ENCODE measurements at places on chromosomes 16 and 17.

- DNase-seq: no peak
Measured at GRCh38 chr17:57605675-57606105, 139.4 kb downstream of the CCDC182 start.

- peak; percentile 51 for DNase-seq
Measured at GRCh38 chr16:31201582-31202413, 762 bp downstream of the PYCARD start.

DNA sequence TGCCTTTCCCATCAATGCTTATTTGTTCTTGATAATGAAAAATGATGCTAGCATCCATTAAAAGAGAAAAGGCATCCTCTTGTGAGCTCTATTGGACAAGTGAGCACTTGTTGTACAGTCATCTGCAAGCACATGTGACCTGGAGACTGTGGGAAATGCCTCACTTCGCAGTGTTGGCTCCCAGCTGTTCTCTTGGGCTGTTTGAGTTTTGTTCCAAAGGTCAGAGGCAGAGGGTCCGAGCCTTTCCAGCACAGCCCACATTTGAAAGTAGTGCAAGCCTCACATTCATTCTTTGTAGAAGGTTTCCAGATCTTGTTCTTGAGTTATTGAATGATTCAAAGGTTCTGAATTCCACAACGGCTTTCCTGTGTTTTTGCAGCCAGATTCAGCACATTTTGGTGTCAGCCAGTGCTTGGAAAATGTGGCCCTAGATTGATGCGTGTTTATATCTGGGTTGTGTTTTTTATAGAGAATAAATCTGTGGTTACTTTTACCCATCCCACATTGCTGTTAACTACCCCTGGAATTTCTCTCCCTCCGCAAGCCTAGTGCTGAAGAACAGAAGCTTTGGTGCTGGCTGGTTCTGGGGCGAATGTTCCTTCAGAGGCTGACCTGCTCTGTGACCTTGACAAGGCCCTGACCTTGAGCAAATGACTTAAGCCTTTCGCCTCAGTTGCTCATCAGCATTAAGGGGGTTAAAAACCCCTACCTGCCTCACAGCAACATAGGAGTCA, 49.8 kb downstream of the CDH1 start:
- DNase-seq: no peak

- DNase-seq: no peak
Measured at GRCh38 chr17:50314456-50315011, 31.4 kb upstream of the XYLT2 start.

DNA sequence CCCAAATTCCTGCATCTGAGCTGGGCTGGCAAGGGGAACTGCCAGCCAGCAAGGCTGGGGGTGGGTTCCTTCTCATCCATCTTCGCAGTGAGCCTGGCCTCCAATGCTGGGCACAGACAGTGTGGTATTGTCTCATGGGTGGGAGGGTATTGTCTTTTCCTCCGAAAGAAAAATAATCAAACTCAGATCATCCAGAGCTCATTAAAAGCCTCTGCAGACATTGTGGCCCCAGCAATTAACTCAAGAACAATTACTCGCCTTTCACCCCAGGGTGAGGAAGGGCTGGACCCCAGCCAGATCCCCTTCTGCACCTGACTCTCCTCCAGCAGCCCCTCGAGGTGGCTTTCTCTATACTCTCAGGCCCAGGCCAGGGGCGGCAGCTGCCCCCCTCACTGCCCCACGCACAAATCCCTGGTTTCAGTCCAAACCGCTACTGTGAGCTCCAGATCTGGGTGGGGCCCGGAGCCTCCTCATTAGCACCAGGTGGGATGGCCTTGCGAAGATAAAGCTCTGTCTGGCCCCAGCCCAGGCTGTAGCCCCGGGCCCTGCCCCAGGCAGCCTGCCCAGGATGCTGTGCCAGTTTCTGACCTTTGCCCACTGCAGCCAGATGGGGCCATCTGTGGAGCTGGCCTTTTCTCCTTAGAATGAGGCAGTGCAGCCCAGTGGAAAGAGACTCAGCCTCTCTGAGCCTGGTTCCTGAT, 2.3 kb upstream of the KRT15 start:
- DNase-seq: no peak

DNA sequence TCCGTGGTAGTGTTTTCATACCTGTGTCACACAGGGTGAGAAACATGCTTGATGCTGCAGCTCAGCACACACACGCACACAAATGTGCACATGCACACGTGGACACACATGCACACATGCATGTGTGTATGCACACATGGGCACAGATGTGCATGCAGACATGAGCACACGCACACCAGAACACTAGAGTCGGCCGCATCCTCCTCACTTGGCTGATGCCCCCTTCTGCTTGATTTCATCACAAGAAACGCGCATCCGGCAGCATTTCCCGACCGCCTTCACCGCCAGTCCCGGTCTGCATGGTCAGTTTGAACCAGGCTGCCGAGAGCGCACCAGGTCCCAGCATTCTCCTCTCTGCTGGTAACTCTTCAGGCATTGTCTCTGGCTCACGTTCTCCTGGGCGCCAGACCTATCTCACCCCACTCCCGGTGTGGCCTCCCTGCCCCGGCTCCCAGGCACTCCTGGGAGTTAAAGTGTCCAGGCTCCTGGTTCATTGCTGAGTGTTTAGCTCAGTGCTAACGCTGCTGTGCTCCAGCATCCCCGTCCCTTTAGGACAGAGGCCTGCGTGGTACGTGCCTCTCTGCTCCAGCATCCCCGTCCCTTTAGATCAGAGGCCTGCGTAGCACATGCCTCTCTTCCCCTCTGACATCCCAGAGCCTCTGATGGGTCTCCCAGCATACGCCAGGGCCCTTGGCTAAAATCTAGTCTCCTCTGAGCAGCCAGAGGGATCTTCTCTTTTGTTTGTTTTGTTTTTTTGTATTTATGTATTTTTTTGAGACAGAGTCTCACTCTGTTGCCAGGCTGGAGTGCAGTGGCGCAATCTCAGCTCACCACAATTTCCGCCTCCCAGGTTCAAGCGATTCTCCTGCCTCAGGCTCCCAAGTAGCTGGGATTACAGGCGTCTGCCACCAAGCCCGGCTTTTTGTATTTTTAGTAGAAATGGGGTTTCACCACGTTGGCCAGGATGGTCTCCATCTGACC, 16.0 kb downstream of the BAIAP2 start:
- no peak for DNase-seq

DNA sequence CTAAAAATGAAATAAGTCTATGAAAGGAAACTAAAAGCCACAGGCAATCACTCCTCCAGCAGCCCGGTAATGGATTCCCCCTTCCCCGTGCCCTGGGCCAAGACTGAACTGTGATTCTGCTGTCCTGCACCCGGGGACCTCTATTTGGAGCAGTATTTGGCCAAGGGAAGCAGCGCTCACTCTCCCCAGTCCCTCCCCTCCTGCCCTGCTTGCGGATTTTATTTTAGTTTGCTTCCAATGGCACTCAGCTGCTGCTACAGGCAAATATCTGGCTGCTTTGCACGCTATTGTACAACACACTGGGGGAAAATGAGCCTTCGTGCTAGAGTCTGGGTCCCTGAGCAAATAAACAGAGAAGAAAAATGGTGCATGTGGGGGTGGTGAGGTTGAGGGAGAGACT, 975.7 kb upstream of the RBFOX1 start:
- DNase-seq: no peak

- no peak for DNase-seq
Measured at GRCh38 chr17:77288115-77288619, 147.4 kb downstream of the SEC14L1 start.

DNA sequence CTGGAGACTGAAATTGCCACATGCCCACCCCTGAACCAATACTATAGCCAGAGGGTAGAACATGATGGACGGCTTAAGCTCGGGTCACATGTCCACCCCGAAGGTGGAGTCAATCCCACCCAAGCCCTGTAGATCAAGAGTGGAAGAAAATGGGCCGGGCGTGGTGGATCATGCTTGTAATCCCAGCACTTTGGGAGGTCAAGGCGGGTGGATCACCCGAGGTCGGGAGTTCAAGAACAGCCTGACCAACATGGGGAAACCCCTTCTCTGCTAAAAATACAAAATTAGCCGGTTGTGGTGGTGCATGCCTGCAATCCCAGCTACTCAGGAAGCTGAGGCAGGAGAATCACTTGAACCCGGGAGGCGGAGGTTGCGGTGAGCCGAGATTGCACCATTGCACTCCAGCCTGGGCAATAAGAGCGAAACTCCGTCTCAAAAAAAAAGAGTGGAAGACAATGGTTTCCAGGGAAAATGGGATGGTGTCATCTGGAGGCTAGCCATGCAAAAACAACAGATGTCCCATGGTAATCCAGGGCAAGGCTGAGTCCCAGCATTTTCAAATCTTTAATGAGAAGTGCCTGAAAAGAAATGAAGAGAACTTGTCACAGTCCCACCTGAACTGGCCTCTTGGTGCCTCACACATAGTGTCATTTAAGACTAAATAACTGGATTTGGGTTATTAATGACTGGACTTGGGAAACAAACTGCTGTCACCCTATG, 30.1 kb downstream of the CD300LF start:
- DNase-seq: no peak

- DNase-seq: no peak
Measured at GRCh38 chr17:50629902-50630301, 4.8 kb upstream of the ABCC3 start.

DNA sequence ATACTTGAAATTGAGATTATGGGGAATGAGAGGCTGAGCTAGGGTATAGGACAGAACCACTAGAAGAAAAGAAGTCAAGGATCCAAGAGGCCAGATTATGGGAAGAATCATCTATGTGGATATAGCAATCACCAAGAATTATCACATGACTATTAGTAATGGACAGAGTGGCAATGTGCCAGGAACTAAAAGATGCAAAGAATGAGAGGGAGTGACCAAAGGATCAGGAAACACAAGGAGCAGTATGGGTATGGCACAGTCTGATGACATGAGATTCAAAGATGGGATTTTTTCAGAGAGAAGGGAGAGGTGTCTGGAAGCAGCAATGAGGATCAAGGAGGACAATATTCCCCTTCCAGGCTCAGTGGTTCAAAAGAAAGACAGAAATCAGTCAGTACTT, 212.2 kb downstream of the AATF start:
- DNase-seq: no peak

DNA sequence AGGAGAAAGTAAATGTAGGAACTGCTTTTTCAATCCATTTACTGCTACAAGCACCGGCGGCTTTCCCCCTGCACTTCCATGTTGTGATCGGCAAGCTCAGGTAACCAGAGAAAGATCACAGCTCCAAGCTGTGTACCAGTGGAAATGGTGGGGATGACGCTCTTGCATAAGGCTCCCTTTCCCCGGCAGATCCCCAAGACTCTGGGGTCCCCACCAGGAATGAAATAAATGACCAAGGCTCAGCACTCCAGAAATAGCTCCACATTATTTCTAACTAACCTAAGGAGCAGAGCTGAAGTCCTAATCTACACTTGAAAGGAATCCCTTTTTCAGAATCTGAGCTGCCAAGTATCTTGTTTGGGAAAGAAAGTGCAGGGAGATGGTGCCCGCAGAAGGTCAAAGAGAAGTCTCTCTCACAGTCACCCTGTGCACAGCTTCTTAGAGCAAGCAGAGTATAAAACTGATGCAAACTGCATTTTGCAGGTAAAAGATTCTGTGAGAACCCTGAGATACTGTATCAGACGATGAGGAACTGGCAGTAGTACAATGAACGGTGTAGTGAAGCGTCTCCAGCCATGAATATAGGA, 11.1 kb downstream of the GRB2 start:
- no peak for DNase-seq

- no peak for DNase-seq
Measured at GRCh38 chr17:66967837-66968543, 3.5 kb downstream of the CACNG4 start.

DNA sequence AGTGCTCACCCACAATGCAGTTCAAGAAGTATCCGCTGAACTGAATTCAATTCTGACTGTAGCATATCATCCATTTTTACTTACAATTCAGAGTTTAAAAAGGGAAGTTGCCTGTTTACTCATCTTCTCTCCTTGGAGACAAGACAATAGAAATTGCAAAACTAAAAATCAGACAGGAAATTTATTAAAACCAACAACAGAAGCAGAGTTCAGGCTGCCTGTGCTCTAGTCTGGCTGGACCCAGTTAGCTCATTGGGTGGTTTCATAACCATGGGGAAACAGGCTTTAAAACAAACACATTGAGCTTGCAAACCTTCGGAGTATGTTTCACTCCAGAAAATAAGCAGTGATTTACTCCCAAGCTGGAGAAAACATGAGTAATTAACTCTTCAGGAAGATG, 321.4 kb downstream of the GRIN2A start:
- no peak for DNase-seq

DNA sequence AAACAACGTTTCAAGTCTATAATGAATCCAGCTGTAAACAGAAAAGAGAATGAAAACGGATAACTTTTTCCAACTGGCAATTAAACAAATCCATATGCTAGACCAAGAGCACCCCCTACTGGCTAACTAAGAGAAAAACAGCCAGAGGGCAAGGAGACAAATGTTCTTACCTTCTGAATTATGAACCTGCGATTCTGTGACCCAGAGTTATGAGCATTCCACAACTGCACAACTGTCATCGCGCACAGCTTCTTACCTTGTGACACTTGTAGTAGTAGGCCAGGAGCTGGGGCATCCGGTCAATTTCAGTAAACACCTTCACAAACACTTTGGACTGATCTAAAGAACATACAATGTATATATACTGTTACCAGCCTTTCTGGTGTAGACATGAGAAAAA, 18.6 kb downstream of the COG7 start:
- DNase-seq: no peak

DNA sequence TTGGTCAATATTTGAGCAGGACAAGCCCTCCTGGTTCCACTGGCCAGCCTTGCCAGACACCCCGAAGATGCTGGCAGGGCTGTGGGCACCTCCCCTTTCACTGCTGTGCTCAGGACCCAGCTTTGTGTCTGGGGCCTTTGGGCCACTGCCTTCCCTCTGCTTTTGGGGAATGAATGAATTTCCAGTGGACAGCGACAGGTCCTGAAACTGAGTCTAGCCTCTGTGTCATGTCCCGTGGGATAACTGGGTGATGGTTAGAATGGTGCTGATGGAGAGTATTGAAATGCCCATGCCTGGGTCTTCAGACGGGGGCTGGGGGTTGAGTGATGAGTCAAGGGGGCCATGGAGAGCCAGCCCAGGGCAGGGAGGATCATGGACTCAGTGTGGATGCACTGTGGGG, 135.8 kb downstream of the FOXL1 start:
- DNase-seq: no peak

DNA sequence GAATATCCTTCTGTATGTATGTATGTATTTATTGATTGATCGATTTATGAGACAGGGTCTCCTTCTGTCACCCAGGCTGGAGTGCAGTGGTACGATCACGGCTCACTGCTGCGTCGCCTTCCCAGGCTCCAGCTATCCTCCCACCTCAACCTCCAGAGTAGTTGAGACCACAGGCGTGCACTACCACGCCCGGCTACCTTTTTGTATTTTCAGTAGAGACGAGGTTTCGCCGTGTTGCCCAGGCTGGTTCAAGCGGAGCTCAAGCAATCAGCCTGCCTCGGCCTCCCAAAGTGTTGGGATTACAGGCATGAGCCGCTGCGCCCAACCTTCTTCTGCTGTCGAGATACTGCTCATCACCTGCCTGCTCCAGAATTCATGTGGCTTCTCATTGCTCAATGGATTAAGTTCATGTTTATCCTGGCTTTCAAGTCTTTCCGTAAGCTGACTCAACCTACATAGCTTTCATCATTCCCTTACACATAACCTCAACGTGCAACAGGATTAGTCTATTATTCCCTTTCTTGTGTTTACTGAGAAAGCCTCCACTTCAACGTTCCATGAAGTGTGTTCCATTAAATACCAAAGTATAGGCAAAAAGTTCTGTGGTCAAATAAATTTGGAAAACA, 13.6 kb downstream of the TAC4 start:
- DNase-seq: no peak

GRCh38 chr17:39813631-39814030, 50.5 kb downstream of the IKZF3 start:
- peak; percentile 50 for DNase-seq
